ENCODE measurements at places on chromosomes 5 and 9.

DNA sequence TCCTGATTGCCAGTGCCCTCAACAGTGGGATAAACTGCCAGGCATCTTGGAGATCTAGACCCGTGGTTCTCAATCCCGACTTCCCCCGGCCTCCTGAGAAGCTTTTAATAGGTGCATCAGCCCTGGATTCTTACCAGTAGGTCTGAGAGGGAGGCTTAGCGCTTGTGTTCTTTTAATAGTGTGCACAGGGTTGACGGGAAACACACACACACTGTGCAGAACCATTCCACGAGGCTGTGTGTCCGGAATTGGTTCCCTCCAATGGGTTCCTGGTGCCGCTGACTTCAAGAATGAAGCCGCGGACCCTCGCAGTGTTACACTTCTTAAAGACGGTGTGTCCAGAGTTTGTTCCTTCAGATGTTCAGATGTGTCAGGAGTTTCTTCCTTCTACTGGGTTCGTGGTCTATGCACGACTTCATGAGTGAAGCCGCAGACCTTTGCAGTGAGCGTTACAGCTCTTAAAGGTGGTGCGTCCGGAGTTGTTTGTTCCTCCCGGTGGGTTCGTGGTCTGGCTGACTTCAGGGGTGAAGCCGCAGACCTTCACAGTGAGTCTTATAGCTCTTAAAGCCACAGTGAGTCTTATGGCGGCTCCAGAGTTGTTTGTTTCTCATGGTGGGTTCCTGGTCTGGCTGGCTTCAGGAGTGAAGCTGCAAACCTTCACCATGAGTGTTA lies 46.6 kb upstream of the PRSS3 start:
- peak; percentile 34 for DNase-seq

DNA sequence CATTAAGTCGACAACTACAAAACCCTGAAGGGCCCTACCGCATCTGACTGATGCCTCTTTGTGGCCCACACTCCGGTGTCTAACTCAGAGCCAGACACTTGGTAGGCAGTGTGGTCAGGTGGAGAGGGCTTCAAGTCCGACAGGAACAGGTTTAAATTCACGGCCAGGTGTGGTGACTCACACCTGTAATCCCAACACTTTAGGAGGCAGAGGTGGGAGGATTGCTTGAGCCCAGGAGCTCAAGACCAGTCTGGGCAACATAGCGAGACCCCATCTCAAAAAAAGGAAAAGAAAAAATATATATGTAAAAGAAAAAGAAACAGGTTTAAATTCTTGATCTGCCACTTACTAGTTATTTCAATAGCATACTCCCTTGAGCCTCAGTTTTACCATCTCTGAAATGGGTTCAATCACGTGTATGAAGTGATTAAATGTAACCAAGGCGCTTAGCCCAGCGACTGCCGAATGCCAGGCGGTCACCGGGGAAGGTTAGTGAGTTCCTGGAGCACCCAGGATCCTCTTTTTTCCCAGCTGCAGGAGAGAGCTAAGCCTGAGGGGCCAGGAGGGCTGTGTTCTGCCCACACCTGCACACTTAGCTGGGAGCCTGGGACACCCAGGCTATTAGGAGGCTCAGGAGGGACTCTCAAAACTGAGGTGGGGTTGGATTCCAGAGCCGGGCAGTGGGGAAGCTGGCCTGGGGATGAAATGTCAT lies 943 bp downstream of the CLTB start:
- peak; percentile 12 for DNase-seq

DNA sequence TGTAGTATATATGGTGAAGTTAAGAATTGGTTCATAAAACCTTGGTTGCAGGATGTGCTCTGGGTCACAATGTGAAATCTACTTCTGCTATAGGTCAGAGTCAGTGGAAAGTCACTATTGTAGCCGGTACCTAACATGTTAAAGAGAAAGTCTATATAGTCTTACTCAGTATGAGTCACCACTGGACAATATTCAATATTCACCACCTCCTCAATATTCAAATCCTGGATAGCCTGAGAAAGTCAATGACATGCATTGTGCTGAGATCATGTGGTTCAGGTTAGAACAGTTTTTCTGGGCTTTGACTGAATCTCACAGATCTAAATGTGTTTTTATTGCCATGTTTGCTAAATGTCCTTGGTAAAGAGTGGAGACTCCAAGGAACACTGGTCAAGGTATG lies 108.8 kb downstream of the HMHB1 start:
- no peak for DNase-seq

- DNase-seq = no peak
These were observed 206.0 kb upstream of the WWC1 start for GRCh38 chr5:168085261-168086031.

GRCh38 chr5:120604884-120605283 lies 140.8 kb downstream of the PRR16 start:
- DNase-seq = no peak

DNA sequence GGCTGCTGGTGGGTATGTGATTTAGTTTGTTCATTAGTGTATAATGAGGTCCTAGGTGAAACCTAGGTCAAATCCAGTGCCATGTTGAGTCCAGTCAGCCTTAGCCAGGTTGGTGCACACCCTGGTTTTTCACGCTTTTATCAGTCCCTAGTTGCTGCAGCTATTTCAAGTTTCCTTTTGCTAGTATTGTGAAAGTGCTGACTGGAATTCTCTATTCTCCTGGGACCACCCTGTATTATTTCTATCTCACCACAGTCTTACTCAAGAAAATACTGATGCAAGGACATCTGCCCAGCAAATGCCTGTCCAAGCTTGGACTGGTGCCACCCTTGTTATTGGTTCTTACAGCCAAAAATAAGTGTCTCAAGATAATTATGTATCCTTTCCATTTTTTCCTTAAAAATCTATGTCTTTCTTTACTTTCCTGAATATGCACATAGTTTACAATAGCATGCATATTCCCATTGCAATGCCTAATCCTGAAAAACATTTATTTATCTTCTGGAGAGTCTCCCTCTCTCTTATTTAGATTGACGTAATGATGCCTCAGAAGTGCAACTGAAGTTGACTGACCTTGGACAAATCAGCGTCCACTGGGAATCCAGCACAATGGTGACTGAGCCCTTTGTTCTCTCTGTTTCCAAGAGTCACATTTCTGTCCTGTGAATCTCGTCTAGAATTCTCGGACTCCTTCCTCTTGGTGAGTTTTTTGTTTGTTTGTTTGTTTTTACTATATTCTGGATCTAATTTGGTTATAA lies 1075.0 kb downstream of the CDH9 start:
- DNase-seq = no peak

DNA sequence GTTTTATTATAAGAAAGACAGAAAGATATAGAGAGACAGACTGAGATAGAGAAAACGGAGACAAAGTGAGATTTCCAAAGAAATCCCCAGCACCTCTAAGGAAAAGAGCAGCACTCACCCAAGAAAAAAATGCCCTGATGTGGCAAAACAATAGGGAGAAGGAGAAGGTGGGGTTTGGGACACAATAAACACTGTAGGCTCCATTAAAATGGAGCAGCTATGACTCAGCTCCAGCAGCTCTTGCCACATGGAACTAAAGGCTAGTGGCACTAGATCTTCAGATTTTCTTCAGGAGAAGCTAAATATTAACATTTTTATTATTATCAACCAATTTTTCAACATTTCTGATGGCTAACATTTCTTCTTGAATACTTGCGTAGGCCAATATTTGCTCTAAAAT lies 321.8 kb downstream of the TRIM32 start:
- no peak for DNase-seq

DNA sequence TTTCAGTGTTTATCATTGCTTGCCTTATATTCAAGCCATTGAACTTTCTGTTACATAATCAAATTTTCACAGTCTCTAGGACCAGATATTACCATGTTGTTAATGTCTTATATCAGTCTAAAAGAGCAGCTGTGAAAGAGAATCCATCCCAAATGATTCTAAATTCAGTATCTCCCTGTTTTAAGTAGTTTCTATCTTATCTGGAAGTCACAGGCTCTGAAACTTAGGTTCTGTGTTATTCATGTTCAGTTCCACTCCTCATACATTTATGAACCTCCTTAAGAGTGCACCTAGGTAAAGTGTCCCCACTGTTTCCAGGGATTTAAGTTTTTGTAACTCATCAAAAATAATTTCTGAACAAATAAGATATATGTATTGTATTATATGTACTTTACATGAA lies 9.7 kb downstream of the LYRM7 start:
- DNase-seq = no peak

DNA sequence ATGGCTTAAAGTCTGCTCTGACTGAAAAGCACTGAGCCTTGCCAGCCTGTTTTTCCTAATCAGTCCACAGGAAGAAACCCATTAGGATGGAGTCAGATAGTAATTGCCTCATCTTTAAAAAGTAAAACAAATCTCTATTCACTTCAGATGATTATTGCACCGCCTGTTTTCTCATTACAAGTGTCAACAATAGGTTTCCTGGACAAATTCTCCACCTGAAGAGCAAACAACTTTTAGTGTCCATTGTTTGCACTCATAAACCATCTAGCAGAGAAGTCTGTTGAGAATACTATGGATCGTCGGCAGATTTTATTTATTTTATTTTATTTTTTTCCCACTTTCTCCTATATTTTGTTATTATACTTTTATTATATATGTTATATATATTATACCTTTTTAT lies 20.3 kb downstream of the C5orf63 start:
- DNase-seq = no peak

DNA sequence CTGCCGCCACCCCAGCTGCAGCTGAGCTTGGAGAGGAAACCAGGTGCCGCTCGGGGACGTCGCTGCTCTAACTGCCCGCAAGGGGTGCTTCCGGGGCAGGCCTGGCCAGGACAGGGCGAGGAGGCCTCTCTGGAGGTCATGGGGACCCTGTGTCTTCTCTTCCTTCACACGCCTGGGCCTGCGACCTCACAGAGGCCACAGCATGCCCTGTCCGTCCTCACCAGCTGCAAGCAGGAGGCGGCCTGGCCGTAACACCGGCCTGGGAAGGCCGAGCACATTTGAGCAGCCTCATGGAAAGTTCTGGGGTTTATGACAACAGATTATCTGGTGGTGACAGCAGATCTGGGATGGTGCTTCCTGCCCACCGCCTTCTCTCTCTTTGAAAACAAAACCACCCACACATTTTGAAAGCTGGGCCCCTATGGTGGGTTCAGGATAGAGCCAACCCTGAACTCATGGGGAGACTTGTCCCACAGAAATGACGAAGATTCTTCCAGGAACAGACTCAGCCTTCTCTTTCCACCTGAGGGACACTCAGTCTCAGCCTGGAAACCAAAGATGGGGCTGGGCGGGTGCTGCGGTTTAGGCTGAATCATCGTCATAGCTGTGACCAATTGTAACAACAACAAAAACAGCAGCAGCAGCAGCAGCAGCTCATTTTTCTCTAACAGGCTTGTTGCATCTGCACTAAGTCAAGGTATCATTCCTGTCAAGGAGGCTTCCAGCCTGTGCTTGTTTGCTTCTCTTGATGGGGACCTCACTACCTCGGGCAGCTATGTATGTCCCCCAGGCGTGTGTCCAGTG lies 99.6 kb upstream of the RAPGEF1 start:
- DNase-seq = peak; percentile 72

DNA sequence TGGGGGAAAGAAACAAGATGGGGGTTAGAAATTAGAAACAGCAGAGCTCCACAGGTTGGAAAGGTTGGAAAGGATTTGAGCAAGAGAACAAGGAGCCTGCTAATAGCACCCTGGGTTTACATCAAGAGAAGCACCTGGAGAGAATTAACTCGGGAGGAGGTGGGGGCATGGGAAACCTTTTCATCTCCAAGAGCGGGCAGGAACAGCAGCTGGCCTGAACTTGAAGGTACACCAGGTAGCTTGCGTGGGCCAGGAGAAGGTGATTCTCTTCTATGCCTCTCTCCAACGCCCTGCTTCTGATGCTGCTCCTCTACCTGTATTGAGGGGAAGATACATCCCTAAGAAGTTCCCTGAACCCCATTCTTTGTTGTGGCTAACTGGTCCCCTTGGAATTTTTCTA lies 37.1 kb upstream of the GLRX start:
- DNase-seq = no peak

- no peak for DNase-seq
These were observed 364.6 kb upstream of the PTGER4 start for GRCh38 chr5:40315126-40315525.

- DNase-seq = no peak
These were observed 78.0 kb downstream of the ADRB2 start for GRCh38 chr5:148904440-148904839.

DNA sequence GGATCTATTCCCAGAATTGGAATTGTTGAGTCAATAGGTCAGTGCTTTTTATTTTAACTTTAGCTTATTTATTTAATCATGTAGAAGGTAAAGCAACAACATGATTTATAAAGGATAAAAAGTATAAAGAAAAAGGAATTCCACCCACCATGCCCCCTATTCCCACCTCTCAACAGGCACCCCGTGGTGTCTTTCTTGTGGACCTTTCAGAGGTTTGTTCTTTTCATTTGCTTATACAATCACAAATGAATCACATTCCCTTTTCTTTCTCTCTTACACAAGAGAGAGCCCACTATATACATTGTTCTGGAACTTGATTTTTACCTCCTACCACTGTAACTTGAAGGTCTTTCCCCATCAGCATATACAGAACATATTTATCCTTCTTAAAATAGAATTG lies 37.2 kb upstream of the SMIM32 start:
- DNase-seq = no peak

DNA sequence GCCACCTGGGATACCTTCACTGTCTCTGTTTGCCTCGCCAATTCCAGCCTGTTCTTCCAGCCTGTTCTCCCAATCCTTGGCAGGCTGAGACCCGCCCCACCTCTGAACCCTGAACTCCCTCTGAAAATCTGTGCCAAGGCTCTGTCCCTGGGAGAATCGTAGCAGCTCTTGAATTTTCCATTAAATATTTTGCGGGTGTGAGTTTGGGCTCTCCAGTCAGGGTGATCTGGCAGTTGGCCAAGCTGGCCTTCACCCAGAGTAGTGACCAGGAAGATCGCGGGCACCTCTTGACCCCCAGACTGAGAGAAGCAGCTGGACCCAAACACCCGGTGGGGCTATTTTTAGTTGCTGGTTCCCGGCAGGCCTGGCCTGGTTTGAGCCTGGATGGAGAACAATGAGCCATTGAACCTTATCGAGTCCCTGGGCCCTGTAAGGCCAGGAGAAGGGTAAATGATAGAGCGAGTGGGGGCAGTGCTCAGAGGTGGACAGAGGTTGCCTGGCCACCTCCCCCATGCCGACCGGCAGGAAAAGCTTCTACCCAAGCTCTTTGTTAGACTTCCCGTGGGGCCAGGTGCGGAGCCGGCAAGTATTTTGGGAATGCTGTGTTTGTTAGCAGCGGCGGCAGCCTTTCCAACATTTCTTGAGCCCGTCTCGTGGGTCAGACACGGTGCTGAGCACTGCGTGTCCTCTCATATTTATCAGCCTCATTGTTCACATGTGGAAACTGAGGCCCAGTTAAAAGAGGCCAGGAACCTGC lies 146.2 kb downstream of the RGS3 start:
- no peak for DNase-seq

Measured in activated CD4-positive, alpha-beta T cell treated with anti-CD3 and anti-CD28 coated beads for 48 hours (primary cell).